Activated CD4-positive, alpha-beta T cell treated with anti-CD3 and anti-CD28 coated beads for 24 hours (primary cell): ENCODE measurements at places on chromosomes 12 and 14.

- no peak for DNase-seq
These were observed 176.6 kb downstream of the FOXN3 start for GRCh38 chr14:89240414-89240813.

DNA sequence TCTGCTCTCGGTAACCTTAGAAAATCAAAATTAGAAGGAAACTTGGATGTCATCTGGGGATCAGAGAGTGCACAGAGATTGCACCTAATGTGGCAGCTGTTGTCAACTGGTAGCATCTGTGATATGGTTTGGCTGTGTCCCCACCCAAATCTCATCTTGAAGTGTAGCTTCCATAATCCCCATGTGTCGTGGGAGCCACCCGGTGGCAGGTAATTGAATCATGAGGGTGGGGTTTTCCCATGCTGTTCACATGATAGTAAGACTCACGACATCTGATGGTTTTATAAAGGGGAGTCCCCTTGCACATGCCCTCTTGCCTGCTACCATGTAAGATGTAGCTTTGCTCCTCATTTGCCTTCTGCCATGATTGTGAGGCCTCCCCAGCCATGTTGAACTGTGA is 127.7 kb upstream of the SRRM4 start:
- DNase-seq = no peak

GRCh38 chr12:98895086-98895651 is 250.1 kb downstream of the APAF1 start:
- DNase-seq = no peak

DNA sequence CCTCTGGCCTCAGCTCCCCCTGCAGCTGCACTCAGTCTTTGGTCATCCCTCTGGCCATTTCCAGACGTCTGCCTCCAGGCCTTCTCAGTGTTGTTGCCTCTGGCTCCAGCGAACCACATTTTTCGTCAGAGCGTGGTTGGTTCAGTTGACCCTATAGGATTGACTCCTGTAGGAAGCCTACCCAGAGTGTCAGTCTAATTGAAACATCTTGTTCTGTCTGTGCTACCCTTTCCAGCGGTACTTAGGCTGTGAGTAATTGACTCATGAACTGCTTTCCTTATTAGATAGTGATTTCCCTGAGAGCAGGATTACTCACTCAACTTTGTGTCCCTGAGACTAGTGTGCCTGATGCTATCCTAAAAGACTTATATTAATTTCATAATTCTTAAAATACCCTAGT is 373.2 kb downstream of the ATP23 start:
- DNase-seq = no peak

DNA sequence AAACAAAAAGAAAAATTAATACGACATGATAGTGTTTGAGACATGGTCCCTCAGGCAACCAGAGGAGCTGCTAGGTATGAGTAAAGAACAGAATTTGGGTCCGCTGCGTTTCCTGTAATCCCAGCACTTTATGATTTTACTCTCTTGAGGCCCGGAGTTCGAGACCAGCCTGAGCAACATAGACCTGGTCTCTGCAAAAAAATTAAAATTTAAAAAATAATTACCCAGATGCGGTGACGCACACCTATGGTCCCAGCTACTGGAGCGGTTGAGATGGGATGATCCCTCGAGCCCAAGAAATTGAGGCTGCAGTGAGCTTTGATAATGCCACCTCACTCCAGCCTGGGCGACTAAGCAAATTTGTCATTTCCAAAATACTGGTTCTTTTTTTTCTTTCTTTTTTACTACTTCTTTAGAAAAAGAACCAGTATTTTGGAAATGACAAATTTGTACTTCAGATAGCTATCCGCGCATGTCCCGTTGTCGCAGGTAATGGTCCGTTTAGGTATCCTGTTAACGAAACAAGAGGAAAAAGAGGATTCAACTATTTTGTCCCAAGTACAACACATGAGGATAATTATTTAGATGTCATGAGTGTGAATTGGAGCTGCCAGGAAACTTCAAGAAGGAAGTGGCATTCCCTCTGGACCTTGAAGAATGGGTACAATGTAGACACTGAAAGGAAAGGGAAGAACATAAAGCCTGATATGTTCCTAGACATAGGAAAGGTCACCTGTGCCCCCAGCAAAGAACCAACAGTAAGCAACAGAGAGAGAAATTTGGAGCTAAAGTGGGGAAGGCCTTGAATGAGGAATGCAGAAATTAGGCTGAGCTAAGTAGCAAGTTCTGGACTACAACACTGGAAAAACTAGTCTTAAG is 1.2 kb upstream of the HECTD1 start:
- DNase-seq = peak; percentile 23

DNA sequence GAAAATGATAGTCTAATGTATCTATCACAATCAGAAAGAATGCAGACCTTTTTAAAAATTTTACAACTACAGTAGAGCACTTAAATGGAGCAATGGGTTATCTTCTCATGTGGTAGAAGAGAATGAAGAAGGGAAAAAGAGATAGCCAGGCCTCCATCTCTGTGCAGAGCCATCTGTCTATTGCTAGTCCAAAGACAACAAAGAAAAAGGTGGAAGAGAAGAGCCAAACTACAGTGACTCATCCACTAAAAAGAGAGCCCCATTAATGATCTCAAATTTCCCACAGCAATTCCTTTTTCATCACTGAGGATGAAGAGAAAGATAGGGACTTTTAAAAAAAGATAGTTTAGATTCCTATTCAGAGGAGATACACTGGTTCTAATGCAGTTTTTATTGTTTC is 232.9 kb downstream of the ATXN7L3B start:
- no peak for DNase-seq

DNA sequence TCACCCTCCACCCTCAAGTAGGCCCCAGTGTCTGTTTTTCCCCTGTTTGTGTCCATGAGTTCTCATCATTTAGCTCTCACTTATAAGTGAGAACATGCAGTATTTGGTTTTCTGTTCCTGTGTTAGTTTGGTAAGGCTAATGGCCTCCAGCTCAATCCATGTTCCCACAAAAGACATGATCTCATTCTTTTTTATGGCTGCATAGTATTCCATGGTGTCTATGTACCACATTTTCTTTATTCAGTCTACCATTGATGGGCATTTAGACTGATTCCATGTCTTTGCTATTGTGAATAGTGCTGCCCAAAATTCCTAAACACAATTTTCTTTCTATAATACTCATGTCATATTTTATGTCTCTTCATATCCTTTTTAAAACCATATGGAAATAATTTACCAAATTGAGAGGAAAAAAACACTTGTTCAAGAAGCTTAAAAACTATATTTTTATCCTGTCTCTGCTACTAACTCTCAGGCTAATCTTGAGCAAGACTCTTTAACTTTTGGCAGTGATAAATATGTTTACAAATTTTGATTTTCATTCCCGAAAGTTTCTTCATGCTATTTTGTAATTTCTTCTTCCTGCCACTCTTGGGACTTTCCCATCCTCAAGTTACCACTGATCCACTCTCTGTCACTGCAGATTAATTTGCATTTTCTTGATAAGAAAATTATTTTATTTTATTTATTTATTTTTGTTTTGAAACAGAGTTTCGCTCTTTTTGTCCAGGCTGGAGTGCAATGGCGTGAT is 28.0 kb upstream of the OSBPL8 start:
- DNase-seq = no peak

DNA sequence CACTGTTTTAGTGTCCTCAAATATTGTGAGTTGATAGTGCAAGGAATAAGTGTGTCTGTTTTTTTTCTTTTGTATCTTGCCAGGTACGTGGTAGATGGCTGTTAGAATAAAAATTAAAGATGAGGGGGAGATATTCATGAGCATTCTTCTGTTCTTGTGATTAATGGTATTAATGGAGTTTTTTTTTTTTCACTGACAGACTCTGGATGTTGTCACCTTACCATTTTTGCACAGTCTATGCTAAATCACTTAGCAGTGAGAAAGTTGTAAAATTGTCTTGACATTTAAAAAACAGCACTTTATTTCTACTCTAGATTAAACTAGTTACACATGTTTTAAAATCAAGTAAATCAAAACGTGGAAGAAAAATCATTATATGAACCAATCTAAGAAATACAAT is 204.3 kb downstream of the MDGA2 start:
- no peak for DNase-seq

DNA sequence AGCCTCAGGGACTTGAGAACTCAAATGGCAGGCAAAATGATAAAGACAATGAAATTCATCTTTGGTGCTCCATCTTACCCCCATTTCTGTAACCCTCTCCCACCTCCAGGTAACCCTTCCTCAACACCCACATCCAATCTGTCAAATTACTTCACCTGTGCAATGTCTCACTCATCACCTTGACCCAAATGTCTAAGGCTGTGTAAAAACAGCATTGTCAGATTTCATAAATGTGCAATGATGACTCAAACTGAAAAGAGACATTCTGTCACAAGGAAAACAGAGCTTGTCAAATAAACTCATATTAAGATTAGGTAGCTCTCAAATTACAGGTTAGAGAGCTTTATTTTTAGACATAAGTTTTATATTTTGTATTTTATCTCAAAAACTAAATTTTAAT is 19.9 kb upstream of the COCH start:
- DNase-seq = no peak

- no peak for DNase-seq
These were observed 56.5 kb downstream of the KCNMB4 start for GRCh38 chr12:70422631-70423030.

DNA sequence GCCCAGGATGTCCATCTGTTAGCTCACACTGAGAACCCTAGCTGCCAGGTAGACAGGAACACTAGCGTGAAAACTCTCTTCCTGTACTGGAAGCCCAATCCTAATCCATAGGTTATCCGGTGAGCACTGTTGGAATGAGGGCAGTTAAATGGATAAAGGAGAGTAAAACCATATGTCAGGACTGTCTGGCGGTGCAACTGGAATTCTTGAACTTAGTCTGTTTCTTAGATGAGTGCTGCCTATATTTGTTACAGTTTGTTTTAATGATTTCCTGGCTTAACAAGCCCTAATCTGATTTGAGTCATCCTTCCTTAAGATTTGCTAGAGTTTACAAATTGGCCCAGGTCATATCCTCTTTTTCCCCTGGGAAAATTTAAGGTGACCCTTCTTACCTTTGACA is 104.7 kb downstream of the ANO4 start:
- DNase-seq = no peak

- no peak for DNase-seq
These were observed 9.0 kb downstream of the HPD start for GRCh38 chr12:121849665-121850064.

GRCh38 chr12:123363740-123364531 is 711 bp downstream of the SBNO1 start:
- DNase-seq = peak; percentile 11

DNA sequence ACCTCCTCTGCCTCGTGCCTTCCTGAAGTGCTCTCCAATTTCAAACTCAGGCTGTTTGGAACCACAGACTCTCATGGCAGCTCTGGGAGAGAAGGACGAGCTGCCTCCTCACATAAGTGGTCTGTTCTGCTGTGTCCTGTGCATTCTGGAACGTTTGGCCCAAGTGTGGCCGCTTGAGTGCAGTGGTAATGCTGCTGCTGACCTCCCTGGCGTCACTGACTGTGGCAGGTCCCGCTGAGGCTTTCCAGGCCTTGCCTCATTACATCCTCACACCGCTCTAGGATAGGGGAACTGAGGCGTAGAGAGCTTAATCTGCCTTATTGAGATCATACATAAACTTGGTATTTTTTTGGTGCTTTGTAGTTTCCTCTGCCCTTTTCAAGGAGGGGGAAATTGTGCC is 14.2 kb downstream of the CCDC92 start:
- DNase-seq = no peak

GRCh38 chr14:56953884-56954283 is 143.6 kb upstream of the OTX2 start:
- no peak for DNase-seq

- DNase-seq = no peak
These were observed 17.2 kb downstream of the PTGES3 start for GRCh38 chr12:56670836-56671235.

GRCh38 chr14:86296173-86296572 is 766.2 kb downstream of the FLRT2 start:
- DNase-seq = no peak

DNA sequence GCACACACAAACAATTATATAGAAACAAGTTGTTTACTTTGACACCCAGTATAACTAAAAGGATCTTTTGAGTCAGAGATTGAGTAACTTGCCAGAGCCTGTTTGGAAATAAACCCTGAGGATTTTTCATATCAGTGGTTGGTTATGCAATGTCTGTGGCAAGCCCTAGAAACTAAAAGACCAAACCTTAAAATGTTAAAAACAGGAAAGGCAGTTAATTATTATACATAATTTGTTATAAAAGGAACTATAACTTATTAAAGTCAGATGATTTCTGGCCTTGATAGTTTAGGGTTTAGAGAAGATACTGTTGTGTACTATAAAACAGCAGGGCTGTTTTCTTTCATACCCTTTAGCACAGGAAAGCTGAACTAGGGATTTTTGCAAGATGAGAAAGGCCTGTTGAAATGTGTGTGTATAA is 44.1 kb downstream of the PSEN1 start:
- no peak for DNase-seq

DNA sequence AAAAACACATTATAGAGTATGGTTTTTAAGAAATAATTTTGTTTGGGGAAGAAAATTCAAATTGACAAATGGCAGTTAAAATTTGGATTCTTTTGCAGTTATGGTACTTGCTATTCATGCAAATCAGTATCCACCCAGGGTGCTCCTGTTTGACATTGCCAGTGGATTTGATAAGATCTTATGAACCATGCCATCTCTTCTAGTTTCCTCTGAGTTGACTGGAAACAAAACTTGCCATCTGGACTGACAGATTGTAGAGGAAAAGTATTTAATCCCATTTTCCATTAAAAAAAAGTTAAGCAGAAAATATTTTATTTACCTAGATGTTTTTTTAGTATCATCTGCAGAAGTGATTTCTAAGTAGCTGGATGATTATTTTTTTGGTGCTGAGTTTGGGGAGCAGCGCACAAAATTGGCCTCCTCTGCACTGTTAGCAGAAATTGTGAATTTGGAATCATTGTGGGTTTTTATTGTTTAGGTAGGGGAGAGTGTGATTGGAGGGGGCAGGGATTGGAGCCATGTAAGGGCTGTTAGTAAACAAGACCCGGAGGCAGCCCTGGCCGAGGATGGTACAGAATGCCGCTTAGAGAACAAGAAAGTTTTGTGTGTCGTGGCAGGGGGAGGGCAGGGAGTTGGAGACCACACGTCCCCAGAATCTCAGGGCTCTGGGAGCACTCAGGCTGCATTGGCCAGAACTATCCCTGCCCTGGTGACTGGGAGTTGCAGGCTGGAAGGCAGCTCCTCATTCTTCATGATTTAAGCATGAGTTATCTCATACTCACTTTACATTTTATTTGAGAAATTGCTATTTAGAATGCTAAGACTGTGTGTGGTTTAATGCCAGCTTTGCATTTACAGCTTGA is 56.6 kb downstream of the WDR20 start:
- DNase-seq = no peak

DNA sequence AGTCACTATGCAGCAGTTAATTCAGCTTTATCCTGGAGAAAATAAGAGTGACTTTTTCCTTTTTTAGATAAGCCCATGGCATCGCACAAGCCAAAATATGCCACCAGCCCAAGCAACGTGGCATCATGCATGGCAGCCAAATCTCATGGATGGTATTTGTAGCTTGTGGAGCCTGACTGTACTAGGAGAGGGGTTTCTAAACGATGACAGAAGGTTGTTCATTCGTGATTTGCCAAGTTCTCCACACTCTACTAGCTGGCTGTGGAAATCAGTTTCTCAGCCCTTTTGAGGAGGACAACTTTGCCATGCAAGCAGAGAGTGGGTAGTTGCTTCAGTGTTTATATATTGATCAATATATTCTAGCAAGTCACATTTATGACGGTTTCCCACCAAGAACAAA is 41.4 kb upstream of the ATXN2 start:
- DNase-seq = no peak
